ENCODE measurements at places on chromosomes 12 and 14.
A peak's percentile ranks its signal among the peaks of the same experiment; 100 is the strongest.

GRCh38 chr12:76706101-76706500 lies 57.8 kb upstream of the ZDHHC17 start:
- no peaks in the 10 kb centered on the region for H3K36me3 ChIP-seq
- peaks cover 6% of the 10 kb centered on the region for H3K4me1 ChIP-seq
- DNase-seq = no peak
- no peaks in the 10 kb centered on the region for H3K27me3 ChIP-seq
- no peak overlapping the region for H3K27ac ChIP-seq

DNA sequence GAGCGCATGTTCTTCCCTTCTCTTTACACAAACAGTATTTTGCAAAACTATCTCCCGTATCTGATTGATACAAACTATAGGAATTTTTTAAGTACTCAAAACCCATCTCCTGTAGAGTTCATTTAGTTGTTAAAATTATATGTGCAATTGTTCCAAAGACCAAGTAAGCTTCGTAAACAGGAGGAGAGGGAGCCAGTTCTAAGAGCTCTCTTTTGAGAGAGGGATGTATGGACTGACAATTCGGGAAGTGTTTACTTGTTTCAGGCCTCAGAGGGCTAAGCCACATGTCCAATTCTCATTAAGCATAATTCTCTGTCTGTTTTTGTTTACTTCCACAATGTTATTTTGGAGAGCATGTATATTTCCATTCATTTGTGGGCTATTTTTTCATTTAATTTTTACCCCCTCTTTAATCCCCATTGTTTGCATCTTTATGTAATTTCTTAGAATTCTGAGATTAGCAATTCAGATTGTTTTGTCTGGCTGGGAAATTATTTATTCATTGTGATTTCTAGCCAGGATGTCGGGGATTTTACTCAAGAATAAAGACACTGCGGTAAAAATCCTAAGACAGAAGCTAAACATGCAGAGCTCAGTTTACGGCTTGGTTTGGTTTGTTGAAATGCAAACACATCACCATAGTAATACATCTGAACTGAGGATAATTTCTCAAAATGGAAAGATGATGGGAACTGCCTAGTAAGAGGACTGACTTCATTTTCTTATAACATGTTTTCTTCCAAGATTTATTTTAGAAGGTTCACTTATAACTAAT lies 126.8 kb downstream of the KCNK10 start:
- no peaks in the 10 kb centered on the region for H3K4me1 ChIP-seq
- no peak overlapping the region for H3K27ac ChIP-seq
- no peaks in the 10 kb centered on the region for H3K36me3 ChIP-seq
- DNase-seq = no peak
- H3K27me3 ChIP-seq = no peaks in the 10 kb centered on the region

GRCh38 chr14:104512061-104512460 lies 67.5 kb upstream of the C14orf180 start:
- H3K36me3 ChIP-seq = peaks cover 12% of the 10 kb centered on the region
- H3K4me3 ChIP-seq = no peak overlapping the region
- no peaks in the 10 kb centered on the region for H3K4me1 ChIP-seq
- H3K27me3 ChIP-seq = peaks cover 3% of the 10 kb centered on the region

DNA sequence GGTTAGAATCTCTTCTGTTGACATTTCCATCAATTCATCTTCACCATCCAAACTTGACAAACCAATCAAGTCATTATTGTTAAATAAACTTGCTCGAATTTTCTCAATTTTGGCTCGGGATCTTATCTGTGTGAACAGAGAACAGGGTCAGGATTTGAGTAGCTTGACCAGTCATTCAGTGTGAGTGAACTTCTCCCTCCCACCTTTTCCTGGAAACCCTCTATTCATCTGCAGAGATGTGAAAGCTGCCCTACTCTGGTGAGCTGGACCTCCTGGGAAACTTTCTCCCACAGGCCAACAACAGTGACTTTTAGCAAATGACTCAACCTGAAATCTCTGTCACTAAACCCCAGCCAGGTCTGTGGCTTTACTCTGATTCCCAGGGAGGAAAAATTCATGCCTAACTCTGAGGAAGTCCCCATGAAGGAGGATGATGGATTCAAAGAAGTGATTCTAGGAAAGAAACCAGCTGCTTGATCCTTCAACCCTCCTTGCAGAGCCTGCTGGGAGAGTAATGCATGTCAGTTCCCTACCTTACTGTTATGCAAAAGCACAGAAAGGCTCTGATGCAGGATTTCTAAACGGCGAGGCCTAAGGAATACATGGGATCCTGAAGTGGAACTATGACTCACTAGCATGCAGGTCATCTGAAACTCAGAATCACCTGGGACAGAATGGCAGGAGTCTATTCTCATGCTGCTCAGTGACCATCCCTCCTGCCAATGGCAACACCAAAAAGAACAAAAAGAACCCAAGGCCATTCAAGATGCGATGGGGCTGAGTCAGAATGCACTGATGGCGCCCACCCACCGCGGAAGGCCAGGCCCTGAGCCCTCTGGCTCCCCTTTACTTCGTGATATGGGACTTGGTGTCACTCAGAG lies 58.0 kb downstream of the TRAFD1 start:
- H3K4me3 ChIP-seq = no peak overlapping the region
- H3K36me3 ChIP-seq = no peaks in the 10 kb centered on the region
- H3K4me1 ChIP-seq = no peaks in the 10 kb centered on the region
- H3K27ac ChIP-seq = no peak overlapping the region

GRCh38 chr12:95881331-95881955 lies 22.7 kb downstream of the SNRPF start:
- H3K36me3 ChIP-seq = peaks cover under 1% of the 10 kb centered on the region
- no peaks in the 10 kb centered on the region for H3K4me1 ChIP-seq
- no peak overlapping the region for H3K4me3 ChIP-seq

- DNase-seq = no peak
- no peak overlapping the region for H3K4me3 ChIP-seq
- H3K27ac ChIP-seq = no peak overlapping the region
- peaks cover 11% of the 10 kb centered on the region for H3K27me3 ChIP-seq
Observed at GRCh38 chr14:104724407-104724980, 465 bp downstream of the ADSS1 start.

DNA sequence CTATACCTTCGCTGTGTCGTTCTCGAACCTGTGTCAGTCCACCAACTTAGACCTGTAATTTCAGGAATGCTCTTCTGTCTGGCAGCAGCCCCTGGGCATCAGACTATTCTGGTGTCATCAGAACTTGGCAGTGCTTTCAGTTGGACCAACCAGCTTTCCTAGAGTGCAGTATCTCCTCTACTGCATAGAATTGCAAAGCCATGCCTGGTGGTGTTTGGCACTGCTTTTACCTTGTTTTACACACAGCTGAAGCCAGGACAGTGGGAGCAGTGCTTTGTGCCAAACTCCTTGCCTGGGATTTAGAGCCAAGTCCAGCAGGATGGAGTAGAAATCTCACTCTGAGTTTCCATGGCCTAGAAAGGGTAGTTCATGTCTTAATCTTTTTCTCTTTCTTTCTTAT lies 1.5 kb downstream of the FLVCR2 start:
- H3K36me3 ChIP-seq = peaks cover 4% of the 10 kb centered on the region
- H3K27ac ChIP-seq = no peak overlapping the region
- H3K27me3 ChIP-seq = peaks cover 6% of the 10 kb centered on the region
- no peak for DNase-seq
- H3K4me3 ChIP-seq = peak overlapping the region; percentile 69

DNA sequence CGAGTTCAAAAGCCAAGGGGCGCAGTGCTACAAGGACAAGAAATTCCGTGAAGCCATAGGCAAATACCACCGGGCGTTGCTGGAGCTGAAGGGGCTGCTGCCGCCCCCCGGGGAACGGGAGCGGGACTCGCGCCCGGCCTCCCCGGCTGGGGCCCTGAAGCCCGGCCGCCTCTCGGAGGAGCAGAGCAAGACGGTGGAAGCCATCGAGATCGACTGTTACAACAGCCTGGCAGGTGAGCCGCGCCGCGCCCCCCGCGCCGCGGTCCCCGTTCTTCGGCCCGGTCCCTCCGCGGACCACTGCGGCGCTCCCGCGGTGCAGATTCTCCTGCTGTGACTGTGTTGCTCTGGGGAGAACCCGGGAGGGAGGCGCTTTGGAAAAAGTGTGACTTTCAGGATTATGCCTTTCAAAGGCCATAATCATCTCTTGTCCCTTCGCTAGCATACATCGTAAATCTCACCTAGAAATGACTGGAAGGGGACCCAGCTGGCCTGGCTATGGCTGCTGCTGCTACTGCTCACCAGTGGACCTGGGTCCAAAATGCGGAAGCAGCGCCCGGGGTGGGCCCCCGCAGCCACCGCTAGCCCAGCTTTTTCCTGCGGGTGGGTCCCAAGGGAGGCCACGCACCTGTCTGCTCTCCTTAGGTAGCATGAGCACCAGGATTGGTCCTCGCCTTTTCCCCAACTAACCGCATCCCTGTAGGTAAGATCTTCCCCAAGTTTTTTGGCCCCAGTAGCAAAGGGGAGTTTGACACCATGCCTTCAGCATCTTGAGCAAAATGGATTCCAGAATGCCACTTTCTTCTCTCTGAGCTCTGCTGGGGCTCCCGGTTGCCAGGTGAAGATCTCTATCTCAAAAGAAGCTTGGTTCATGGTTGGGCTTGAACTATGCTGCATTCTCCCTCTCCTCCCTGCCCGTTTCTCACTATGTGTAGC lies 853 bp downstream of the TTC9 start:
- DNase-seq = peak; percentile 49
- H3K4me1 ChIP-seq = peaks cover 16% of the 10 kb centered on the region
- peak overlapping the region; percentile 72 for H3K27ac ChIP-seq
- H3K27me3 ChIP-seq = peaks cover 24% of the 10 kb centered on the region
- H3K36me3 ChIP-seq = no peaks in the 10 kb centered on the region

- H3K4me1 ChIP-seq = no peaks in the 10 kb centered on the region
- no peak for DNase-seq
- peaks cover 2% of the 10 kb centered on the region for H3K27me3 ChIP-seq
Observed at GRCh38 chr14:37695866-37696265, 100.4 kb downstream of the TTC6 start.

DNA sequence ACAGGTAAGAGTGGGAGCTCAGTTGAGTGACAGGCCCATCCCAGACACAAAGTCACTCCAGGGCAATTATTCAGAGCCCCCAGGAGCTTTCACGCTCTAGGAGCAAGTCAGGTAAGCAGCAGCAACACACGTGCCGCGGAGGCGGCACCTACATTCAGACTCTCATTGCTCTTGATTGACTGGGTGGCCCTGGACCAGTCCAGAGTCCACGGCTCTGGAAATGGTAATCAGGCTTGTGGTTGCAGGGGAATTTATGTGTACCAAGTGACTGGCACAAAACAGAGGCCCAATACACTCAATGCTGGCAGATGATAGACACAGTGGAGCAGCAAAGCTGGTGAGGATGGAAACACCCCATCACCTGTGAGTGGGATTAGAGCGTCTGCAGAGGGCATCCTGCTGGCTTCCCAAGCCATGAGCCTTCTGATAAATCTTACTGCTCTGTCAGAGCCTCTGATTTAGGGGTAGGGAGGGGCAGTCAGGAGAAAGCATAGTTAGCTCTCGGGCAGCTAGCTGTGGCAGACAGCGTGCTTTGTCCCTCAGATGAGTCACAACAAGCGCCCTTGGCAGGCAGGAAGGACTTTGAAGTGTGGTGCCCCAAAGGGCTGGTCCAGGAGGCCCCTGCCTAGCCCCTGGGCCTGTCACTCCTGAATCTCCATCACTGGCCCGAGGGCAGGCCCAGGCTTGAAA lies 344.7 kb downstream of the CACNA1C start:
- peaks cover 4% of the 10 kb centered on the region for H3K36me3 ChIP-seq
- no peak overlapping the region for H3K4me3 ChIP-seq
- H3K4me1 ChIP-seq = peaks cover 2% of the 10 kb centered on the region
- peaks cover 3% of the 10 kb centered on the region for H3K27me3 ChIP-seq

DNA sequence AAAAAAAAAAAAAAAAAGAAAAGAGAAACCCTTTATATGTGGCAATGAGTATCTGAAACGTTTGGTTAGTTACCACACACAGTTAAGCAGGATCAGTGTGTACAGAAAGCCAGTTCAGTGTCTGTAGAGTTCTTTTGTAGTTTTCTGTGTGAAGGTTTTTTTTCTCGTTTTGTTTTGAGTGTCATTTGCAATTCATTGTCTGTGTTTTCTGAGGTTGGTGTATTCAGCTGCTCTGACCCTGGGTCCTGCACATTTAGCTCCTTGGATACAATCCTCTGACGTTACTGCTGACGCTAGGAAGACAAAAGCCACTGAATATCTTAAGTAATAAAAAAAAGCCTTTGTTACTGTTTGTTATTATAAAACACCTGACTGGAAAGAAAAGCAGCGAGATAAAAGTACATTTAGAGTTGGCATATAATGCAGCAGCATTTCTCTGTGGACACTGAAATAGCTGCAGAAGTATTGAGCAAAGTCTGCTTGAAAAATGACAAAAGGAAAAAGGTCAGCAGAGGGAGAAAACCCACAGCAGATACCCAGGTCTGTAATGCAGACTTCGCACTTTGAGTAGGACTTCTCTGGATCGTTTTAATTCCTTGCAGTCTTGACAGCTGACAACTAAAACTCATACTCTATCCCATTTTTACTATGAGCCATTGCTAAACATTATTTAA lies 89.0 kb downstream of the POLR3B start:
- H3K27ac ChIP-seq = no peak overlapping the region
- no peaks in the 10 kb centered on the region for H3K36me3 ChIP-seq
- peaks cover 3% of the 10 kb centered on the region for H3K4me1 ChIP-seq
- no peaks in the 10 kb centered on the region for H3K27me3 ChIP-seq

- no peak for DNase-seq
- peak overlapping the region; percentile 0 for H3K4me3 ChIP-seq
- H3K27ac ChIP-seq = no peak overlapping the region
- H3K36me3 ChIP-seq = no peaks in the 10 kb centered on the region
Observed at GRCh38 chr12:51377099-51377984, 13.9 kb downstream of the GALNT6 start.

- no peak overlapping the region for H3K4me3 ChIP-seq
- no peak overlapping the region for H3K27ac ChIP-seq
Observed at GRCh38 chr14:104264495-104265265, 126.3 kb downstream of the KIF26A start.

DNA sequence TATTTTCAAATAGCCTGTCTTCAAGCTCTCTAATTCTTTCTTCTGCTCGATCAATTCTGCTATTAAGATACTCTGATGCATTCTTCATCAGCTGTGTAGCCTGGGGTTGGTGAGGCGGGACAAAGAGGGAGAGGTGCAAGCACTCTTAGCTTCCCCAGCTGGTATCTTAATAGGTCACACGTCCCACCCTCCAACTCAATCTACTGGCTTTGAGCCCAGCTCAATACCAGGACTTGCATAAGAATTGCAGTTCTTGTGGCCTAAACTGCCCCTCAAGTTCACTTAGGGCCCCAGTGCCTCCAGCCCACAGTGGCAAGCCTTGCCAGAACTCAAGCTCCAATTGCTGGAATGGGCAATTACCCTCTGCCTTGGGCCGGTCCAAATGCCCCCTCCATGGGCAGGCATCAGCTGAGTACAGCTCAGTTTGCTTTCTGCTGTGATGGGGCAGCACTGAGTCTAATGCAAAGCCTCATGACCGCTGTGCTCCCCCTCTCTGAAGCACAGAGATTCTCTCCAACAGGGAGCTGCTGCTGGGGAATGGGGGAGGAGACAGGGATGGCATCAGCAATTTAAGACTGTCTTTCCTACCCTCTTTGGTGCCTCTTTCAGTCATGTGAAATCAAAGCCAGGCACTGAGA lies 5.6 kb upstream of the SPATA7 start:
- DNase-seq = no peak
- H3K4me1 ChIP-seq = peaks cover 2% of the 10 kb centered on the region

- peak; percentile 26 for DNase-seq
- no peaks in the 10 kb centered on the region for H3K36me3 ChIP-seq
- no peak overlapping the region for H3K4me3 ChIP-seq
Observed at GRCh38 chr14:89465876-89466275, 48.8 kb upstream of the FOXN3 start.

- H3K36me3 ChIP-seq = no peaks in the 10 kb centered on the region
- no peak overlapping the region for H3K27ac ChIP-seq
- H3K4me1 ChIP-seq = peaks cover 8% of the 10 kb centered on the region
- no peak for DNase-seq
- H3K27me3 ChIP-seq = peaks cover 14% of the 10 kb centered on the region
- no peak overlapping the region for H3K4me3 ChIP-seq
Observed at GRCh38 chr12:131854861-131855476, 26.8 kb downstream of the MMP17 start.

Measured in glutamatergic neuron (in vitro differentiated cells).